ENCODE measurements at places on chromosomes 11 and 22. TPM values are rescaled to one million over a fixed set of nuclear protein-coding genes. Genes with fewer than 3 reads are reported as not detected.

- no peak for DNase-seq
Measured at GRCh38 chr11:63001456-63001855, 14.2 kb downstream of the SLC22A8 start.

DNA sequence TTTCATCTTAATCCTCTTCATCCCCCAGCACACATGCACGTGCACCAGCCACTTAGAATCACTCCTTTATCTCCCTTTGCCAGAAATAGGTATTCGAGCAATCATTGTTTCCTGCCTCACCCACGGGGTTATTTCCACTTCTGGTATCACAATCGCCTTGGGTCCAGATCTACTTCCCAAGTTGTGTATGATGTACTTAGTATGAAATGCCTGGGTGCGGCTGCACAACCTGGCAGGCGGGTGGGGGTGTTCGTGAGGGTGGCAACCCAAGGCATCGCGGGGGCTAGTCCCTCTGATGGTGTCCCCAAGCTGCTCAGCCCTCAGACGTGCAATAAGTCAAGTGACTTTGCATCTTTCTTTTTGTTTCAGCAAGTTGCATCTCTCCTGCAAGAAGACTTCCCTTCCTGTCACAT is 475.6 kb downstream of the MIAT start:
- no peak for DNase-seq

GRCh38 chr11:19244621-19245020 is 3.9 kb upstream of the E2F8 start:
- no peak for DNase-seq

DNA sequence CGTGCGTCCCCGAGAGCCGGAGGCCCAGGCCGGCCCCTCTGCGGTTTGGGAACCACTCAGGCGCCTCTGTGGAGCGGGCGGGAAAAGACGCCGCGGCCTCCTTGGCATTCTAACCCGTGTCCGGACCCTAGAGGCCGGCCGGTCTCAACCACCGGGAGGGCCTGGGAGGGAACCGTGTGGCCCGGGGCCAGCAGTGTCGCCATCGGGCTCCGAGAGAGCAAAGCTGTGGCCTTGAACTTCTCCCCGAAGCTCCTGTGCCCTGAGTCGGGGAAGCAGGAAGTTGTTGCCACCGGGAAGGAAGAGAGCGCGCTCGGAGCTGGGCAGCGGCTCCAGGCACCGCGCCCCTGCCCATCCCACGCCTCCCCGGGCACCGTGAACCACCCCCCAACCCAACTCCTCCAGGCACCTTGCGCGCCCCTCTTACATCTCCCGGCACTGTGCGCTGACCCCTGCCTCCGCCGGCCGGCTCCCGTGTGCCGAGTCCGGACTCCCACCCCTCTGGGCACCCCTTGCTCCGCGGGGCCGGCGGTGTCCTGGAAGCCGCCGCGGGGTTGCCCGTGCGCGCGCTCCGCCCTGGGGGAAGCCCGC is 80.0 kb upstream of the PPARA start:
- DNase-seq, result no peak

DNA sequence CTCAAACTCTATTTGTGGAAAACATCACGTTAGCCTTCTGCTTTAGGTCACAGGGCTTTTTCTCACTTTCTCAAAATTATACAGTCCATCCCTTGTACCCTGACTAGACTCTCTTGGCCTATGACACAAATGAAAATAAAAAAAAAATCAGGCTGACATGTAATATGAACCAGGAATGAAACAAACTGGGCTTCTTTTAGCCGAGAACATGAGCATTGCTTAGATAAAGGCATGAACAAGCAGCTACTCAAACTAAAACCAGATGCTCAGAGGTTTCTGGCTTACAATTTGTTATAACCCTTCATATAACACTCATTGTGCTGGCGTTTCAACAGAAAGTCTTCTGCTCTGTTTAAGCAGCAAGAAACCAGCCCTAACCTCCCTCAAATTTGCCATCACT is 265.5 kb upstream of the NARS2 start:
- no peak for DNase-seq

GRCh38 chr22:47446331-47446730 is 683.9 kb downstream of the TBC1D22A start:
- DNase-seq, result no peak

- no peak for DNase-seq
Measured at GRCh38 chr11:93484716-93485115, 58.5 kb downstream of the SMCO4 start.

Gene NOX4
- 40.7 TPM for polyA plus RNA-seq

Gene DLG2
- polyA plus RNA-seq, result 13.0 TPM

Gene TSSK2
- polyA plus RNA-seq, result not detected

Gene DCDC1
- 6.3 TPM for polyA plus RNA-seq

Gene TRIM49
- polyA plus RNA-seq, result not detected

Gene NFAM1
- polyA plus RNA-seq, result 0.82 TPM

Gene DGCR6L
- polyA plus RNA-seq, result 66.3 TPM

Gene FOLR1
- 57.5 TPM for polyA plus RNA-seq

Data from renal pelvis (tissue), 12 donors.